NCI-H1694 treated with DMSO at 0.1 percent for 48 hours (cell line): ENCODE measurements at places on chromosomes 7 and 10.

DNA sequence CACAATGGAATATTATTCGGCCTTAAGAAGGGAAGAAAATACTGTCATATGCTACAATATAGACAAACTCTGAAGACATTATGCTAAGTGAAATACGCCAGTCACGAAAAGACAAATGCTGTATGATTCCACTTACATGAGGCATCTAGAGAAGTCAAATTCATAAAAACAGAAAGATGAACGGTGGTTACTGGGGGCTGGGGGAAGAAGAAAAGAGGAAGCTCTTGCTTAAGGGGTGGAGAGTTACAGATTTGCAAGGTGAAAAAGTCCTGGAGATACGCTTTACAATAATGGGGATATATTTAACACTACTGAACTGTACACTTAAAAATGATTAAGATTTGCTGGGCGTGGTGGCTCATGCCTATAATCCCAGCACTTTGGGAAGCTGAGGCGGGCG lies 49.0 kb downstream of the PSMC2 start:
- DNase-seq = no peak

DNA sequence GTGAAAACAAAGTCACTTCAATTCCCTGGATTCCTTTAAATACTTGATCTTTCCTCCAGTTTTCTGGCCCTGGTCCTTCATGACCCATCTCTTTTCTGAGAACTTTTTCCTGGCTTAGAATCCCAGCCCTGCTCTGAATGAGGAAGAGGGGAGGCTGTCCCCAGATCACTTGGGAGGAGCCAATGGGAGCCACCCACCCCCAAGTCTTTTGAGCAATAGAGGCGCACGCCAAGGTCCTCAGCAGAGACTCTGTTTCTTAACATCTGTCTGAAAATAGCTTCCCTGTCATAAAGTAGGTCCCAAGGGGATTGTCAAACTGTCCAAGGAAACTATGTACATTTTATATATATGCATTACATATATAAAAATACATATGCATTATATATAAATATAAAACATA lies 126.8 kb downstream of the ADRA2A start:
- no peak for DNase-seq

DNA sequence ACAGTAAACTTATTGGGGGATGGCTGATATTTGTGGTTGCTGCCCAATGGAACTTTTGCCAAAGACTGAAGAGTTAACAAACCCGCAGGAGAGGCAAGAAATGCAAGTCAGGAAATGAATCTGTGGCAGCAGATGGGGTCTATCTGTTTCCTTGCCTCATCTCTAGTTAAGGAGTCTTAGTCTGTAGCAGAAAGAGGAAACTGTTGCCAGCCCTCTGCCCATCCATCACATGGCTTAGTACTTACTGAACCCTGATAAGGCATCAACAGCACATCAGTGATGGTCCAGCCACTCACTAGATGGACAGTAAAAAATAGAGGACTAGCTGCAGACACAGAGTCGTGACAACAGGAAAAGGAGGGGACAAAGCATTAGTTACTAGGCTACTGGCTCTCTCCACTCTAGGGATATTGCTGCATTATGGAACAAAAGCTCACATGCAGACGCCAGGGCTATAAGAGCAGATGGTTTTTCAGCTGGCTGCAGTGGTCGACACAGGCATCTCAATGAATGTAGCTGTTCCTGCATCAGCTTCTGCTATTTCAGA lies 614.7 kb downstream of the PARD3 start:
- peak; percentile 12 for DNase-seq

- no peak for DNase-seq
Observed at GRCh38 chr7:114047889-114048288, 129.1 kb upstream of the PPP1R3A start.

- DNase-seq = no peak
Observed at GRCh38 chr7:139482662-139483466, 609 bp downstream of the KLRG2 start.

DNA sequence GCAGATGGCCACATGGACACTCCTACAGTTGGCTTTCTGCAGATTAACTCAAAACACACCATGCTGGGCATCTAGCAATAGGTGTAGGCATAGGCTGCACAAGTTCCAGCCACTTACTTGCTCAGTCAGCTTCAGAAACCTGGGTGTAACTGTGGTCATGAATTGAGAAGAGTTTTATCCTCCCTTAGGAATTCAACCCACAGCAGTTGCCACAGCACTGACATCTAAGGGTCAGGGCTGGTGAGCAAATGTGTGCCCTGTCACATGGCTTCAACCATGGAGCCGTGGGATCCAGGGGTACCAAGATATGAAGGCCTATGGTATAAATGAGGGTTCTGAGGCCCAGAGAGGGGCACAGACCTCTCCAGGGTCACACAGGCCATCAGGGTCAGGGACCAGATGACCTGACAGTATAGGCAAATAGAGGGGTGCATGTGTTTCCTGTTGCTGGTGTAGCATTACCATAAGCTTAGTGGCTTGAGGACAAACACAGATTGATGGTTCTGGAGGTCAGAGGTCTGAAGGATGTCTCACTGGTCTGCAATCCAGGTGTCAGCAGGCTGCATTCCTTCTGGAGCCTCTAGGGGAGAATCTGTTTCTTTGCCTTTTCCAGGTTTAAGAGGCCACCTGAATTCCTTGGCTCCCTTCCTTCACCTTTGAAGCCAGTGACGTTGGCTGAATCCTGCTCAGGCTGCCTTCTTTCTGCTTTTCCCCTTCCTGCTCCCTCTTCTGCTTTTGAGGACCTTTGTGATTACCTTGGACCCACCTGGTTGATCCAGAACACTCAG lies 24.1 kb downstream of the MINDY4 start:
- DNase-seq = no peak
